ENCODE measurements at places on chromosomes 5 and 9.

DNA sequence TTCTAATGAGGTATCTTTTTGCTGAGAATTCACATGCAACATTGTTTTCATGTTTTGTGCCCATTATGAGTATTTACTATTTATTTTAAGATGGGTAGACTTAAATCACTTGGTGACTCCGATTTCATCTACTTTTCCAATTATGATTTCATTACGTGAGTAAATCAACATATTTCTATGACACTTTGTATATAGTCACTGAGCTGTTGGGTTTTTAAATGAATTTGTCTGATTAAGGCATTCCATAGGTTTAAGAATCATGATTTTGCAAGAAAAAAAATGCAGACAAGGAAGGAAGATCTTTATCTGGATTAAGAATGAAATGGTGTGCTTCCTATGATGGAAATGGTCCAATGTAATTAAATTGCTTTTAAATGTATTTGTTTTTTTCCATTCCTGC lies 661.9 kb downstream of the ANXA1 start:
- no peak for DNase-seq

DNA sequence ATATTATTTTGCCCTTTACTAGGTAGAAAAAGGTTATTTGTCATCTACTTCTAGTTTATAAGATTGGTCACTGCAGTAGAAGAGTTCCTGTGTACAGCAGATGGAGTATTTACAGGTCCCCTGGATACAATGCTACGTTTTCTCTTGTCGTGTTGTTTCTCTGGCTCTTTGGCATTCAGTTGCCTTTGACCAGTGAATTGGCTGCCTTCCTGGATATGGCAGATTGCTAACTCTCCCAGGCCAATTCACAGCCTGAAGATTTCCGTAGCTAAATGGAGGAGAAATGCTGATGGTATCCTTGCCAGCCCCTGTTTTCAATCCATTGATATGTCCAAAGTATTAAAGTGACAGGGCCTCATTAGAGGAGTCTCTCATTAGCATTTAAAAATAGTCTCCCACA lies 32.5 kb upstream of the GNAQ start:
- no peak for DNase-seq

DNA sequence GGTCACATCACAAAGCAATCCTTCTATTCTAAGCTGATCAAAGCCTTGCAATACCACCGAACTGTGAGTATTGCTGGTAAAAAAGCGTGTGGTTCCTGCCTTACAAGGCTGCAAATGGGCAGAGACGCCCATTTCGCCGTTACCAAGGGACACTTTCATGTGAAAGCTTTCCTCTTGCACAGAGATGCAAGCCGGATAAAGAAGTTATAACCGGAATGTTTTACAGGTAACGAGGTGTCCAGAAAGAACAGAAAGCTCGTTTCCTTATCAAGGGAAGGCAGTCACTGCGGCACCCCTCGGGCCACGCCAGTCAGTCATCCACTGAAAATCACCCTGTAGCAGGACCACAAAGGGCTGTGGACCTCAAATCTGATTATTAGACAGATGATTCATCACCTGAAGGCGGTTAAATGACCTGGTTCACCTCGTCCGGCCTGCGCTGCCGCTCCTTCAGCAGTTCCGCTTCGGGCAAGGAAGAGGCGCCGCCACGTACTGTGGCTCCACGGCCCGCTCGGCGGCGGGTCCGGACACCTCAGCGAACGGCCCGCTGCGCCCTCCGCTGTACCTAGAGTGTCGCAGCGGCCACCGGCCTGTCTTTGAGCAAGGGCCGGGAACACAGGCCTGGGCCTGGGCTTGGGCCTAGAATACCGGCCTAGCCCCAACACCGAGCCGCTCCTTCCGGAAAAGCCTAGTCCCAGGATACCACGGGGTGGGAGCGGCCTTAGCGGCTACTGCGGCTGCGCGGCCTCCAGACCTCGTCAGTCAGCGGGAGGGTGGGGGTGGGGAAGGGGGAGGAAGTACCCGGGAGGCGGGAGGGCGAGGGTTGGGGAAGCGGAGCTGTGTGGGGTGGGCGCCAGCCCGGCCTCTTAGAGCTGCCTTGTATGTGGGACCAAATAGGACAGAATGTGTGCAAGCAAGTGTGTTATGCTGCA lies at the start of gene KLHL9:
KLHL9 (minus strand) TSS at position 704 of the 932 bp plus-strand sequence; CDS start at position 159, 545 bp downstream.
- DNase-seq: peak; percentile 88

DNA sequence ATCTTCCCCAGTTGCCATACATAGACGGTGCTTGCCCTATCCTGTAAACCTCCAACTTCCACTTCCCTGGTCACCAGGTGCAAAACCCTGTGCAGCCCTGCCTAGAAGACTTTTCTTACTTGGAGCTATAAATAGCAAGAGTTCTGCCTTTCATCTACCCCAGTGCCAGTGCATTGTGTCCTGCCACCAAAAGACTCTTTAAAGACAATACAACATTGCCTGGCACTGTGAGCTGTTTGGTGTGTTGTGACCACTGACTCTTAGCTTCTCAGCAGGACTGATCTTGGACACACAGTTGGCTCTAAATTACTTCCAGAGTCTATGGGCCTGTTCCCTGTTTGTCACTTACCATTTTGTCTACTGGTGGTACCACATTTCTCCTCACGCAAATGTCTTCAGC lies 608.1 kb downstream of the CDH9 start:
- no peak for DNase-seq

- DNase-seq: no peak
Observed at GRCh38 chr9:121289772-121290370, 21.9 kb downstream of the GSN start.

GRCh38 chr9:93171261-93171990 lies 12.5 kb upstream of the WNK2 start:
- no peak for DNase-seq

DNA sequence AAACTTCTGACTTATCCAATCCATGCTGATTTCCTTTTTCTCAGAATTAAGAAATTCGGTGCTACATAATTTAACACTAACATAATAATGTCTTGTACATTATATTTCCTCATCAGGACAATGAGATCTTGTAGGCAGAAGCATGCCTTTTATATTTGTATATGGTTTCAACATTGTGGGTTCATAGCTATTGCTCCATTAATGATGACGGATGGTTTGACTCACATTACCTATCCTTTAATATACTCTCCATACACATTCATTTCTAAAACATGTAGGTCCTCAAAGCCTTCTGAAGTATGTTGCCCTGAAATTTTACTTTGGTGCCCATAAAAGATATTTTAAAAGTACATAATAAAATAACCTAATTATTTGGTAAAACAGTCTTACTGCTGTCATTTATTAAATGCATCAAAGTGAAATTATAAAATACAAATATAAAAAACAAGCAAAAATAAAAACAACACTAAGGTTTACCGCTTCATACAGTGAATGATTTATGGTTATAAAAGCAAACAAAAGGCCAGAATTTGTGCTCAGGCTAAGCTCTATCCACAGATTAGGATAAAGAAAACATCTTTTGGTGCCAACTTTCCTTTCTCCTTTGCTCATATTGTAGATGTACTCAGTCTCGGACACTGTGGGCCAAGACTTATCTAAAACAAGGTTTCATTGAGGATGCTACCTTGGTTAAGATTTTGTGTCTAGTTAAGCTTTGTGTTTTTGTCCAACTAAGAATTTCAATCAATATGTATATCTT lies 61.2 kb upstream of the GCNT4 start:
- no peak for DNase-seq

DNA sequence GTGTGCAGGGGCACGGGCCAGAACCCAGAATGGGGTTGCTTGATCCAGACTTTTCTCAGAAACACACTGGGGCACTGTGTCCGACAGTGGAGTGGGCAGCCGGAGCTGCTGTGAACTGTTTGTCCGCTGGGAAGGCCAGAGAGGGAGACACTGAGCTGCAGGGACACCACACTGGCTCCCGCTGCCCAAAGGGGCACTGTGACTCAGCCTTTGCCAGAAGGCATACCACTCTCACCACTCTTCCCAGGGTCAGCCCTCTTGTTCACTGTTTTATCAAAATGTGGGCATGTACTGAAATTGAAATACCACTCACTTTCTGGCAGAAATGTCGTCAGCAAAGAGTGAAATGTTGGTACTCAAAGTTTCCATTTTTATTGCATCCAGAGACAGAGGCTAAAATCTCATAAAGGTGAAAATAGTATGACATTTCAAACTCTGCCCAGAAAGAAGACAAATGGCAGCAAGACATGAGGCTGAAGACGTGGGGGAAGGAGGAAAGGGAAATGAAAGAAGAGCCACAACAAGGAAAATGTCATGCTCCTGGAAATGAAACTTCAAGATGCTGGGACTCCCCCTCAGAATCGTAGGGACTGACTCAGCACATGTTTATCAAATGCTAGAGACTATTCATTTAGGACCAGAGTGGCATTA lies 4.5 kb upstream of the IL7R start:
- DNase-seq: peak; percentile 79
